HS-5 (cell line): ENCODE measurements at places on chromosomes 11 and 22.
A peak's percentile ranks its signal among the peaks of the same experiment; 100 is the strongest.

- DNase-seq: peak; percentile 29
Measured at GRCh38 chr22:43826142-43827002, 14.3 kb upstream of the EFCAB6 start.

- DNase-seq: no peak
Measured at GRCh38 chr11:12170984-12171383, 60.6 kb downstream of the MICAL2 start.

GRCh38 chr11:85525686-85526085 is 101.5 kb downstream of the DLG2 start:
- no peak for DNase-seq

DNA sequence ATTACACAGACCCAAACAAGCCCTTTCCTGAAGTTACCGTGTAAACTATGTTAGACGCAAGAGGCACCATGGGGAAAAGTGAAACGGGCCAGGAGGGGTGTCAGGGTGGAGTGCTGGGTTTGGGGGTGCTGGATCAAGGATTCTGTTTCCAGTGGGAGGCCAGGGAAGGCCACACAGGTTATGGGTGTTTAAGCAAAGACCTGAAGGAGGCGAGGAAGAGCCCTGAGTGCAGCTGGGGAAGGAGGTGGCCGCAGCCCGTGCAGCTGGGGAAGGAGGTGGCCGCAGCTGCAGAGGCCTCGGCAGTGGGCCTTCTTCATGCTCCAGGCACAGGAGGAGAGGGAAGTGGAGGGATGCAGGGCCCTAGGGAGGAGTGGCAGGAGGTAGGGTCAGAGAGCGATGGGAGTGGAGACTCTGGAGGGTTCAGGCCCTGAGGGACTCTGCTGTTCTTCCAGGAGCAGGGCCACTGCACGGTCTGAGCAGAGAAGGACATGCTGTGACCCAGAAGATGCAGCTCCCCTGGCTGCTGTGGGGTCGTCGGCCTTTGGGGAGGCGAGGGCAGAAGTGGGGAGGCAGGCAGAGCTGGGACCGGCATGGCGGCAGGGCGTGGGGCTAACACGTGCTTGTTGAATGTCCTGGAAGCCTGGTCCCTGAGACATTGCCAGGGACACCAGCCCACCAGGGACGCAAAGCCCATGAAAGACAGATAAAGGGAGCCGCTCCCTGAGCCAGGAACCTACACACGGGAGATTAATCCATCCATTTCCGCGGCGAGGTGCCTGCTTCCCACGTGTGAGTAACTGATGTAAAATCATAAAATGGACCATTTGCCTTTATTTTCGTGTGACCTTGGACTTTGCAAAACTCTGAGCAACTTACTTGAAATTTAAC is 1049.1 kb downstream of the BRD1 start:
- DNase-seq: no peak

DNA sequence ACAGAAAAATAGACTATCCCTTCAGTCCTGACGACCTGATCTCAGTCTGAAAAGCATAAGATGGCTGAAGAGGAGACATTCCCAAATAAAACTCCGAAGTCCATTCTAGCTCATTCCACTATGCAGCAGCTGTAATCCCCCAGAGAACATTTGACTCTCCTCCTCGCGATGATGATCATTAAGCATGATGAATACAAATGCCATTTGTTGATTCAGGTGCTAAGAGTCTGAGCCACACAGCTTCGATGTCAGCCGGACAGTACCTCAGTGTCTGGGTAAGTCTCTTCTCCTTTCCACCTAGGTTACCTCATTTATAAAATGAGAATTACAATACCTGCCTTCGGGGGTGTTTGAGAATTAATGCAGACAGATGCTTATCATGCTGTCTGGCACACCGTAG is 94.8 kb downstream of the TENM4 start:
- DNase-seq: no peak

DNA sequence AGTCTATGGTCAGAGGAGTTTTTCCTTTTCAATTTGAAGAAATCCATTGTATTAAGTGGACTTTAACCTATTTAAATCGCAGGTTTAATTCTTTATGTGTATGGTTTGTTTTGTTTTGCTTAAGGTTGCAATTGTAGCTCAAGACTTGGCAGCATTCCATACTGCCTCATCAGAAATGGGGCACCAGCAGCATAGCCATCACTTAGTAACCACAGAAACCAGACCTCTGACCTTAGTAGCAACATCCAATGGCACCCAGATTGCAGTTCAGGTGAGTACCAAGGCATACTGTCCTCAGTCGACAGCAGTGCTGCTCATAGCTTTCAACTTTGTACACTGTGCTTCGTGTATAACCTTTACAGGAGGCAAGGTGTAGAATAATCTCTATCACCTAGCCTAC is 48.4 kb upstream of the WEE1 start:
- DNase-seq: no peak

DNA sequence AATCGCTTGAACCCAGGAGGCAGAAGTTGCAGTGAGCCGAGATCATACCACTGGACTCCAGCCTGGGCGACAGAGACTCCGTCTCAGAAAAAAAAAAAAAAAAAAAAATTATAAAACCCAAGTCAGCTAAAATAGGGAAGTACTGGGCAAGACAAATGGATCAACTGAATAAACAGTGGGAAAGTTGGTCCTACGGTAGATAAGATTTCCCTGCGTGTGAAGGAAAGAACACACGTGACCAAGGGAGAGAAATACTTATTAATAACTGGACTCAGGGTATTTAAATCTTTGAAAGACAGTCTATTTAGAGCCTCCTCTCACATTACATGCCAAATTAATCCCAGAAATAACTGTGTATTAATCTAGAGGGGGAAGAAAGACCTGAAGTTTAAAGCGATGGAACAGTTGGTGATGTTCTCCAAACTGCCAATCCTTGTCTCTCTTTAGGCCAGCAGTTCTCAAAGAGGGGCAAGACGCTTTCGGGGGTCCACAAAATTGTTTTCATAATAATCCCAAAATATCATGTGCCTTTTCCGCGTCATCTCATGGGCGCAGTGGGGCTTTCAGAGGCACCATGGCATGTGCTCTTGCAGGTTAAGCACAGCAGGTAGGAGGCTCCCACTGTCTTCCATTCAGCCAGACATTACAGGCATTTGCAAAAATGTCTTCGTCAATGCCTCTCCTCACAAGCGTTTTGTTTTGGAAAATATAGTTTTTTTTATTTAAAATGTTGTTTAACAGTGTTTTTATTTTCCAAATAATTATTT is 6.6 kb downstream of the RTL6 start:
- DNase-seq: no peak

- no peak for DNase-seq
Measured at GRCh38 chr11:16796311-16796710, 57.9 kb downstream of the C11orf58 start.

GRCh38 chr11:72119198-72119597 is 6.7 kb upstream of the ANAPC15 start:
- DNase-seq: no peak

DNA sequence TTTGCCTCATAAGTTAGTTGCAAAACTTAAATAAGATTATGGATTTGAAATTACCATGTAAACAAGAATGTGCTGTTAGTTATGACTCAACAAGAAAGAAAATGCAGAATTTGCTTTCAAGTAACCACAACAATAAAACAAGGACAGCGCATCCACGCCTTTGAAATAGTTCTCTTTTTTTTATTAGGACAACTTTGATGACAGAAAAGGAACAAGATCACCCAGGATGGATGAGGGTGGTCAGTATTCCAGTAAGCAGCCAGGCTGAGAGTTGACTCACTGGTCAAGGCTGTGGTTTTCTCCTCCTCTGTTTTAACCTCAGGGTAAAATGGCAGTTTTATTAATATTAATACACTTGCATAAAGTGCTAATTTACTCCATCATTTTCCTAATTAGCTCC is 544.4 kb downstream of the OPCML start:
- peak; percentile 18 for DNase-seq

DNA sequence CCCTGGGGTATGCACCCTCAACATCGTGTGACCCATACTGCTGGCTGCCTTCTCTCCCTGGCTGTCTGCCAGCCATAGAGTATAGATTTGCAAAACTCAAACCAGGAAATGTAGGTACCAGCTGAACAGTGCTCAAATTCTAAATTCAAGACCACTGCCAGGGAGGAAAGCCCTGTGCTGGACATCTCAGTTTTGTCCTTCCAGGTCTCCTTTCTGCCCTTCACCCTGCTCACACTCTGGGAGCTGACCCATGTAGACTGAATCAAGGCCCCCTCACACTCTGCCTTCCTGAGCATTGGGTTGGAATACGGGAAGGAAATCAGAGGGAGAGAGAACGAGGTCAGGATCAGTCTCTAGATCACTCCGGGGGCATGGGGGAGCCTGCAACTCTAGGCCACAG is 12.4 kb upstream of the DRD2 start:
- no peak for DNase-seq

DNA sequence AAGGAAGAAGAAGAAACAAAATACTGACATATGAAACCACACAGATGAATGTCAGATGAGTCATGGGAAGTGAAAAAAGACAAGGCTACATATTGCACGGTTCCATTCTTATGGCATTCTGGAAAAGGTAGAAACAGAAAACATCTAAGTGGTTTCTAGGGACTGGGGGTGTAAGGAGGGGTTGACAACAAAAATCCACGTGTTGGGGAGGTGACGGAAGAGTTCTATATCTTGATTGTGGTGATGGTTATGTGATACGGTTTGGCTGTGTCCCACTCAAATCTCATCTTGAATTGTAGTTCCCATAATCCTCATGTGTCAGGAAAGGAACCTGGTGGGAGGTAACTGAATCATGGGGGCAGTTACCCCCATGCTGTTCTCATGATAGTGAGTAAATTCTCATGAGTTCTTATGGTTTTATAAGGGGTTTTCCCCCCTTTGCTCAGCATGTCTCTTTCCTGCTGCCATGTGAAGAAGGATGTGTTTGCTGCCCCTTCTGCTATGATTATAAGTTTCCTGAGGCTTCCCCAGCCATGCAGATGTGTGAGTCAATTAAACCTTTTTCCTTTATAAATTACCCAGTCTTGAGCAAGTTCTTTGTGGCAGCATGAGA is 6.4 kb upstream of the ARFGAP3 start:
- peak; percentile 86 for DNase-seq

DNA sequence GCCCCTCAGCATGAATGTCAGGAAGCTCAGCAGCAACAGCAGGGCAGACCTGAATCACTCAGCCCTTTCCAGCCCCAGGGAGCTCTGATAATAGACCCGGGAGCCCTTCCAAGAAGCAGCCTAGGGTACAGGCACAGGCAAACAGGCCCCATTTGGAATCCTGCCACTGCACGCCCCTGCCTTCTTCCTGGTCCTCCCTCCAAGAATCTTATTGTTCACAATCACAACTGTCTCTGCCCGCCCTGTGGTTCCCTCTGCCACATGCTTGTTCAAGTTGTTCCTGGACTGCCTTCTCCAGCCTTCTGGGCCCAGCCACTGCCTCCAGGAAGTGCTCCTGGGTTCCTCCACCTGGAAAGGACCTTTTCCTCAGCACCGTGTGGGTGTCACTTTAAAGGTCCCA is 54.6 kb downstream of the LRRC32 start:
- no peak for DNase-seq

GRCh38 chr11:20457934-20458680 is 70.6 kb downstream of the PRMT3 start:
- DNase-seq: no peak

DNA sequence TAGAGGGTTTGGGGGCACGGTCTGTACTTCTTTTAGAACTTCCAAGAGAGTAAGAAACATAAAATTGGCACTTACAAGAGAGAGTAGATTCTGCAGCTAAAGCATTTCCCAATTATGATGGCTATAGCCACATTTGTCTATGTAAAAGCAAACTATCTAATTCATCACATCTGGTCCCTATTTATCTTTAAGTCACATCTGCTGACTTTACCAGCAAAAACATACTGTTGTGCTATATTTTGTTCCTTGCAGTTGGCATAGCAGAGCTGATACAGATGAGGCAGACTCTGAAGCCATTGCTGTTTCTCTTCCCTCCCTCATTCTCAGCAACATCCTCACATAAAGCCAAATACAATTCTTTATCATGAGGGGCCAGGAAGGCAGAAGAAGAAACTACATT is 1533.5 kb upstream of the RAG2 start:
- no peak for DNase-seq

- no peak for DNase-seq
Measured at GRCh38 chr22:30541961-30542810, 4.4 kb downstream of the SEC14L6 start.

- DNase-seq: no peak
Measured at GRCh38 chr11:64853709-64854108, 9.3 kb upstream of the CDC42BPG start.

DNA sequence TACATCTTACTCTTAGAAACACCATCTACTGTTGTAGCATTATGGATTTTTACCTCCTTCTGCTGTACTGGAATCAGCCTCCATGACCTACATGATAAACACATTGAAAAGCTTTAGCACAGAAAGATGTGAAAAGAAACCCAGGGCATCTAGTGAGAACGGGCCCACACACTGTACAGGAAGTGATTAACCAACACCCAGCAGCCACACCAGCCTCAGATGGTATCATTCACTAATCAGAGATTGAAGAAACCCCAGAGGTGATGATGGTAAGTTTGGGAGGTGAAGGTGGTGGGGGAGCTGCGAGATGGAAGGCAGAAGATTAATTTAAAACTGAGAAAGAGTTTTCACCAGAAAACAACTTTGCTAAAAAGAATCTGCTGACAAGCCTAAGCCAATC is 46.1 kb downstream of the RASSF10 start:
- no peak for DNase-seq

- DNase-seq: no peak
Measured at GRCh38 chr22:40414838-40415505, 44.6 kb downstream of the SGSM3 start.

DNA sequence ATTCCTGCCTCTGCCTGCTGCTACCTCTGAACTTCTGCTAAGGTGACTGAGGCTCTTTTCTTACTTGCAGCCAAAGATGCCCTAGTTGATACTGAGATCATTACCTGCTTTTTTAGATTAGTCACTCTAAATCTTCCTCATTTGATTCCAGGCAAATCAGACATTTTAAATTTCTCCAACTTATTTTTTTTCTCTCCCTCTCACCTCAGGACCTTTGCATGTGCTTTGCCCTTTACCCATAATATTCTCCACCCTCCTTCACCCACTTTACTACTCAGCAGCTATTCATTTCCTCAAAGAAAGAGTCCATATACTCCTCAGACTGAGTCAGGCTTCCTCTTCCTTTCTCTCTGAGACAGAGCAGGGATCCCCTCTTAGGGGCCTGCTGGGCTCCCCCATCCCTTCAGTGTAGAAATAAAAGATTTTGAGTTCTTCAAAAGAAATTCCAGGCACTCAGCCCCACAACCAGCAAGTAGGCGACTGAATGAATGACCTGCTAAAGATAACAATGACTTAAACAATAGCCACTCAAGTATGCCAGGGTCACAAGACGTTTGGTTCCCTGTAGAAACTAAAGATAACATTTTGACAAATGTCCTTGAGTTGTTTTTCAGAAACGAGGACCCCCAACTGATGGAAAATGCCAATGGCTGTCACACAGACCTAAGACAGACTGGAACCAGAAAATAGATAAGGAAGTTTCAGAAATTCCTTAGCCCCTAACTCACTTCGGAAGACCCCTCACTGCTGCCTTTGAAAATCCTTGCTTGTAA is 104.2 kb downstream of the MTNR1B start:
- DNase-seq: no peak

GRCh38 chr22:50544078-50544745 is 1.5 kb upstream of the KLHDC7B start:
- no peak for DNase-seq

GRCh38 chr11:12840871-12841660 is 166.8 kb downstream of the TEAD1 start:
- DNase-seq: no peak
